ENCODE measurements at places on chromosomes 5 and 9. TPM values are rescaled to one million over a fixed set of nuclear protein-coding genes. Genes with fewer than 3 reads are reported as not detected.

DNA sequence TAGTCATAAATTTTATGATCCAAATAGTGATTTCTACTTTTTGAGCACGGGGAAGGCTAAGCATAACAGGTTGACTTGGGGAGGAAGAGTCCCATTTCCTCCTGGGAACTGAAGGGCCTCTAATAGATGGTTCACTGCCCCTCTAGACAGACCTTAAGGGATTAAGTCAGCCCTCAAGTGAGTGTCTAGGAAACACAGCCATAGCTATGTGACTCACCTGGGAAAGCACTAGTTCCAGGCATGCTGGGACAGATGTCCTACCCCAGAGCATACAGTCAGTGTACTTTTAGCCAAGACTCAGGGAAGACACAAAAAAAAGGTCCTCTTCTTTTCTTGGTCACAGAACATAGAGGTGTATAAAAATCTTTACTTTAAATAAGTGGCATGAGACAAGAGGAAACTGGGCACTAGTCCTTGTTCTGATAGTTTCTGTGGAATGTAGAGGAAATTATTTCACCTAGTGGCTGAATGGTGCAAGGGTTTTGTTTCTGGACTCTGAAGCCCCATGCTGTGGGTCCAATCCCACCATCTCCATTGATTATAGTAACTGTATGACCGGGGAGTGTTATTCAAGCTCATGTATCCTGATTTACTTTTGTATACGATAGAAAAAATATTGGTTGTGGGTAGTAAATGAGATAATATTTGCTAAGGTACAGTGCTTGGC lies 86.0 kb downstream of the NREP start:
- H3K4me1 ChIP-seq, result peaks cover 4% of the 10 kb centered on the region
- DNase-seq, result no peak
- no peaks in the 10 kb centered on the region for H3K36me3 ChIP-seq
- H3K27ac ChIP-seq, result no peak overlapping the region
- no peak overlapping the region for H3K4me3 ChIP-seq

DNA sequence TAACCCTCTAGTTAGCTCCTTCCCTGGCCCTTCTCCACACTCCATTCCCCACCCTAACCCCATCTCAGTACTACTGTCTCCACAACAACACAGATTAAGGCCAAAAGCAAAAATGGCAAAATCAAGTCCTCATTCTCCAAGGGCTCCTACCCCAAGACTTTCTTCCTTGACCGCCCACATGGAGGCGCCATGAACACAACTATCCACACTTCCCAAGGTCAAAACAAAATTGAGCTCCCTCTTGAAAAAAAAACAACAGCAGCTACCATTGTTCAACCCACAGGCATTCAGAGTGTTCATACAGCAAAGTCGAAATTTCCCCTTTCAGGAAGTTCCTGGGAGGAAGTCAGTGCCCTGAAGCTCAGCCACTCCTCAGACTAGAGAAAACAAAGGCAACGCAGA lies 54.4 kb downstream of the GNAQ start:
- DNase-seq, result peak; percentile 68
- no peaks in the 10 kb centered on the region for H3K27me3 ChIP-seq
- H3K27ac ChIP-seq, result peak overlapping the region; percentile 90
- peaks cover 5% of the 10 kb centered on the region for H3K36me3 ChIP-seq

DNA sequence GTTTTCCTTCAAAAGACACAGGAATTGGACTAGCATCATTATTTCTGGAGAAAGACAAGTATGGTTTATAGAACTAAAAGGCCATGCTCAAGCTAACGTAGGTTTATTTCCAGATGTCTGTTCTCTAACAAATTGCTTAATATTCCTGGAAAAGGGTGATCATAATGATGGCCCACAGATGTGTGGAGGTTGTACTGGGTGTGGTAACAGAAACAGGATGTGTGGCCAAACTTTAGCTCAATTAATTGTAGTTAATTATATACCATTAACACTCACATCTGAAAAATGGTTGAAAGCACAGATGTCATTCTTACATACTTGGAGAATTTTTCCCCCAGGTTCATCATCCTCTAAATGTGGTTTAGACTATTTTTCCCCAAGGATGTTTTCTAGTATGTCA lies 292.7 kb upstream of the RASA1 start:
- no peak for DNase-seq
- H3K4me1 ChIP-seq, result peaks cover 7% of the 10 kb centered on the region
- no peak overlapping the region for H3K4me3 ChIP-seq
- no peaks in the 10 kb centered on the region for H3K36me3 ChIP-seq
- peaks cover 9% of the 10 kb centered on the region for H3K27me3 ChIP-seq
- no peak overlapping the region for H3K27ac ChIP-seq

DNA sequence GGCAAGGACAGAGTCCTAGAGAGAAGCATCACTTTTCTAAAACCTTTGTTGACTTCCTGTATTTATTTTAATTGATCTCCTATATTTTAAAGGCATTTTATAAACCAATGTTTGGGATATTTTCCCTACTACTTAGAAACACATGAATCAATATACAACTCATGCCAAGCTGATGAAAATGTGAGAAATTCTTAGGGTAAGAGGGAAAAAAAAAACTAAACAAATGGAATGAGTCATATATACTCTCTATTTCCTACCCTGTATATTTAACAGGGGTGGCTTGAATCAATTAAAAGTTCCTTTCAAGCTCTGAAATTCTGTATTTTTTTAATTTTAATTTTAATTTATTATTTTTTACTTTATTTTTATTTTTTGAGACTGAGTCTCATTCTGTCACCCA lies 19.6 kb downstream of the BAAT start:
- no peak overlapping the region for H3K27ac ChIP-seq
- H3K4me3 ChIP-seq, result no peak overlapping the region
- H3K36me3 ChIP-seq, result no peaks in the 10 kb centered on the region
- H3K4me1 ChIP-seq, result no peaks in the 10 kb centered on the region
- DNase-seq, result no peak
- H3K27me3 ChIP-seq, result peaks cover 4% of the 10 kb centered on the region

DNA sequence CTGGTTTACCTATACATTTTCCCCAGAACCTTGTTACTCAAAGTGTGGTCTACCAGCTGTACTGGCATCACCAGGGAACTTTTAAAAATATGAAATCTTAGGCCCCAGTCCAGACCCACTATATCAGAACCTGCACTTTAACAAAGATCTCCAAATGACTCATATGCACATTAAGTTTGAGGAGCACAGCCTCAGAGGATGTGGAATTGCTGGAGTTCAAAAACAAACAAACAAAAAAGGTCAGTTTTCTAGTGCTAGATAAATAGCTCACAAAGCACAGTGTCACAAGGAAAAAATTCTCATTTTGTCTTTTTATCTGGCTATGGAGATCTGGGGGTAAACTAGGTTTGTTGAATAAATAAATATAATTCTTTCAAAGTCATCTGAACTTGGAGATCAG lies 68.9 kb upstream of the ANKRD55 start:
- no peaks in the 10 kb centered on the region for H3K36me3 ChIP-seq
- H3K27ac ChIP-seq, result no peak overlapping the region
- no peak overlapping the region for H3K4me3 ChIP-seq
- H3K27me3 ChIP-seq, result no peaks in the 10 kb centered on the region
- no peaks in the 10 kb centered on the region for H3K4me1 ChIP-seq

The GDF9 gene
- total RNA-seq, result 0.90 TPM

GRCh38 chr5:15079566-15079965 lies 208.0 kb upstream of the ANKH start:
- H3K4me1 ChIP-seq, result no peaks in the 10 kb centered on the region
- H3K27me3 ChIP-seq, result no peaks in the 10 kb centered on the region
- H3K27ac ChIP-seq, result no peak overlapping the region
- DNase-seq, result no peak
- H3K36me3 ChIP-seq, result no peaks in the 10 kb centered on the region

GRCh38 chr9:125495172-125496119 lies 211.6 kb downstream of the MAPKAP1 start:
- peak overlapping the region; percentile 5 for H3K27ac ChIP-seq
- H3K27me3 ChIP-seq, result no peaks in the 10 kb centered on the region
- H3K4me1 ChIP-seq, result peaks cover 9% of the 10 kb centered on the region
- no peaks in the 10 kb centered on the region for H3K36me3 ChIP-seq
- no peak for DNase-seq

- DNase-seq, result no peak
- H3K27ac ChIP-seq, result no peak overlapping the region
- peaks cover 2% of the 10 kb centered on the region for H3K27me3 ChIP-seq
- H3K4me3 ChIP-seq, result no peak overlapping the region
Measured at GRCh38 chr5:56356121-56356835, 123.1 kb upstream of the ANKRD55 start.

The SHOC1 gene
- not detected for total RNA-seq

The CCDC183 gene
- 0.20 TPM for total RNA-seq

GRCh38 chr9:111362526-111362925 lies 32.5 kb upstream of the OR2K2 start:
- no peak overlapping the region for H3K4me3 ChIP-seq
- no peaks in the 10 kb centered on the region for H3K4me1 ChIP-seq
- H3K36me3 ChIP-seq, result peaks cover 45% of the 10 kb centered on the region
- H3K27me3 ChIP-seq, result no peaks in the 10 kb centered on the region
- H3K27ac ChIP-seq, result no peak overlapping the region
- DNase-seq, result no peak

The TAF11L10 gene
- total RNA-seq, result not detected

The GRXCR2 gene
- total RNA-seq, result not detected

DNA sequence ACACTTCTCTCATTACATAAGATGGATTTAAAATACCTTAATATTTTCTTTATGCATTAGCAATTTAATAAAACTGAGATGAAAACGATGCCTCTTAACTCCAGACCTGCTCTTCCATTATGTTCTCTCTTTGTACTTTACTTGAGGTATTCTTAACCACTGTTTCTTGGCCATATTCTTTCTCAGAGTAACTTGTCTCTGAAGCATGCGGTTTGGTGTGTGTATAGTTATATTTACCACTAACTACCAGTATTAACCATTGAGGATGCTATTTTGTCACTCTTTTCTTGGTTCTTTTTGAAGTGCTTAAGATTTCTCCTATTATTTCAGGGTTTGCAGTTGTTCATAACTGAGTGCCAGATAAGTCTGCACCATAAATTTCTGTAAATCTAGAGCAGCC lies 17.9 kb downstream of the TMEM167A start:
- H3K27ac ChIP-seq, result no peak overlapping the region
- H3K36me3 ChIP-seq, result peaks cover 59% of the 10 kb centered on the region
- H3K27me3 ChIP-seq, result no peaks in the 10 kb centered on the region
- DNase-seq, result no peak
- peaks cover 18% of the 10 kb centered on the region for H3K4me1 ChIP-seq
- H3K4me3 ChIP-seq, result no peak overlapping the region

DNA sequence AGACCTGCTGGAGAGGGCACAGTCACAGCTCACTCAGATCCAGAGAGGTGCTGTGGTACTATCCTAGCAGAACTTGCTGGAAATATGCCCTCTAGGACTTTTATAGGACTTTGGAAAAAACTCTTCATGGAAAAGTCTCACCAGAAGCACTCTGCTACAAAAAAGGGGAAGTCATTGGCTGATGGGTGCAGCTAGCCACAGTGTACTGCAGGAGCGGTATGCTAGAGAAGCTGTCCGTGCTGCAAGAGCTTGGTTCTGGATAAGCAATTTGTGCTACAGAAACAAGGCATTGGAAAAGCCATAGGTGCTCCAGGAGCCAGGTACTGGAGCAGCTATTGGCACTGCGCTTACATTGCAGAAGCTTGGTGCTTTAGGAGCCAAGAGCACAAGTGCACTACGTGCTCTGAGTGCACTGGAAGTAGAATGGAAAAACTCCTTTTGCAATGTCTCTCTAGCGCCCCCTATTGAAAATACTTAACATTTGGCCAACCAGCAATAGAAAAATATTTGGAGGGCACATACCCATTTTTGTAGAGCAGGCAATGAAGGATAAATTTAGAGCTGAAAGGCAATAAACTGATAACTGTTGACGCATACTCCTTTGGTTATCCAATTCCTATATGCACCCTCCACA lies 83.4 kb downstream of the MEGF10 start:
- H3K27me3 ChIP-seq, result peaks cover 7% of the 10 kb centered on the region
- no peak overlapping the region for H3K27ac ChIP-seq

GRCh38 chr5:143470120-143470519 lies 66.6 kb upstream of the NR3C1 start:
- no peak overlapping the region for H3K27ac ChIP-seq
- no peak for DNase-seq
- H3K4me1 ChIP-seq, result no peaks in the 10 kb centered on the region

GRCh38 chr9:136055715-136056545 lies 39.2 kb downstream of the NACC2 start:
- no peak overlapping the region for H3K27ac ChIP-seq
- H3K36me3 ChIP-seq, result no peaks in the 10 kb centered on the region
- no peak overlapping the region for H3K4me3 ChIP-seq
- H3K27me3 ChIP-seq, result peaks cover 8% of the 10 kb centered on the region
- peak; percentile 57 for DNase-seq

GRCh38 chr9:14097666-14098415 lies 216.1 kb downstream of the NFIB start:
- H3K4me1 ChIP-seq, result no peaks in the 10 kb centered on the region
- no peak overlapping the region for H3K27ac ChIP-seq
- no peak for DNase-seq
- H3K36me3 ChIP-seq, result no peaks in the 10 kb centered on the region

DNA sequence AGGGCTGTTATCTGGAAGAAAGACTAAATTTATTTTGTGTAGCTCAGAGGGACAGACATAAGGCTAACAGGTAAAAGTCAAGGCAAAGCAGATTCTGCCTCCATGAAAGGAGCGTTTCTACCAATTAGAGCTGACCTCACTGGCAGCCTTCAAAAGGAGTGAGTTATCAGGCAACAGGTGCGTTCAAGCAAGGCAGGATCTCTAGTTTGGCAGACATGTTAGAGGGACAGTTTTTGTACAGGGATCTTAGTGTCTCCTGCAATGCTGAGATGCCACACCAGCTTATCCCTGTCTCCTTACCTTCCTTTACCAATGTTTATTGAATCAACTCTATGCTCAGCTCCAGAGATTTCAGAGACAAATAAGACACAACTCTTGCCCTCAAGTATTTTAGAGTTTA lies 73.8 kb downstream of the NRG2 start:
- no peaks in the 10 kb centered on the region for H3K4me1 ChIP-seq
- H3K27ac ChIP-seq, result no peak overlapping the region
- no peaks in the 10 kb centered on the region for H3K36me3 ChIP-seq
- H3K4me3 ChIP-seq, result no peak overlapping the region

DNA sequence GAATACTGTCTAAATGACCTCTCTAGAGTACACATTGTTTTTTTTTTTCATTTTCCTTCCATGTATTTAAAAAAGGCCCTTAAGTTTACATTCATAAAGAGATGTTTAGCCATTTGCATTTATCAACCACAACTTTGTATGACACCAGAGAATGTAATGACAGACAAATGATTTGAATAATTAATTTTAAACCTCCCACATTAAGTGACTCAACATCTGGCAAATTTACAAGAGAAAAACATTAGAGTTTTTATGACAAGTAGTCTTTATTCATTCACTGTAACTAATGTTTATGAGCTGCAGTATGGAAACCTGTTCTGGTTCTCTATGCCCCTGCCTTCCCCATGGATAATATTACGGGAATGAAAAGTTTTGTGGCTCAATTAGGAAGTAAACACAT lies 1093.8 kb upstream of the CDH9 start:
- no peaks in the 10 kb centered on the region for H3K4me1 ChIP-seq
- no peak overlapping the region for H3K4me3 ChIP-seq
- no peaks in the 10 kb centered on the region for H3K36me3 ChIP-seq
- H3K27ac ChIP-seq, result no peak overlapping the region

The MYOZ3 gene
- 0.11 TPM for total RNA-seq

GRCh38 chr5:168260353-168261226 lies 30.9 kb upstream of the WWC1 start:
- no peaks in the 10 kb centered on the region for H3K4me1 ChIP-seq
- no peak for DNase-seq
- peaks cover 3% of the 10 kb centered on the region for H3K27me3 ChIP-seq
- no peak overlapping the region for H3K27ac ChIP-seq

The PCDHA11 gene
- not detected for total RNA-seq

Data from activated CD8-positive, alpha-beta T cell treated with anti-CD3 and anti-CD28 coated beads for 36 hours (primary cell).